ENCODE measurements at places on chromosomes 4 and X. TPM values are rescaled to one million over a fixed set of nuclear protein-coding genes. Genes with fewer than 3 reads are reported as not detected.

RTL9 gene
- total RNA-seq, result under 0.01 TPM

GPR78 gene
- total RNA-seq, result not detected

FANCB gene
- total RNA-seq, result 11.7 TPM

REPS2 gene
- 4.3 TPM for total RNA-seq

PAGE4 gene
- not detected for total RNA-seq

GAK gene
- 74.1 TPM for total RNA-seq

EDNRA gene
- total RNA-seq, result 2.1 TPM

RASGEF1B gene
- total RNA-seq, result 1.1 TPM

ABCE1 gene
- 176 TPM for total RNA-seq

GNL3L gene
- total RNA-seq, result 56.6 TPM

SYP gene
- total RNA-seq, result 2.1 TPM

PTPN13 gene
- 75.4 TPM for total RNA-seq

IGSF1 gene
- total RNA-seq, result 0.36 TPM

UCP1 gene
- not detected for total RNA-seq

Data from melanocyte of skin (primary cell).